ENCODE measurements at places on chromosomes 4 and X.
A peak's percentile ranks its signal among the peaks of the same experiment; 100 is the strongest.

DNA sequence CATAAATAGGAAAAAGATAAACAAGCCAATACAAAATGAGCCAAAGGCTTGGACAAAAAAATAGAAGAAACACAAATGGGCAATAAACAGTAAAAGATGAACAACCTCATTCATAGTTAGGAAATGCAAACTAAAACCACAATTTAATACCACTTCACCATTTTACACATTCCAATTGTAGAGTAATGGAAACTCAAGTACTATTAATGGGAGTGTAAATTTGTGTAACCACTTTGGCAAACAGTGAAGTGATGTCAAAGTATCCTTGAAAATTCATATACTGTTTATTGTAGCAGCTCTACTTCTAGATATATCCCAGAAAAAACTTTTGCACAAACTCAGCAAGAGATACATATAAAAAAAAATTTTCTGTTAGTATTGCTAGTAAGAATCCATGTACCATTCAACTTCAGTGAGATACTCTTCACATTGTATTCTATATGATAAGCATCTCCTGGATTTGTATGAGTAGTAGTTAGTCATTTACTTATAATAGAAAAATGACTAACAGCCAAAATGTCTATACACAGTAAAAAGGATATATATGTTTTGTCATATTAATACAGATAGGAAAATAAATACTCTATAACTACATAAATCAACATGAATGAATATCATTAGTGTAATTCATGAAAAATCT lies 229.8 kb downstream of the DKK2 start:
- DNase-seq, result no peak

DNA sequence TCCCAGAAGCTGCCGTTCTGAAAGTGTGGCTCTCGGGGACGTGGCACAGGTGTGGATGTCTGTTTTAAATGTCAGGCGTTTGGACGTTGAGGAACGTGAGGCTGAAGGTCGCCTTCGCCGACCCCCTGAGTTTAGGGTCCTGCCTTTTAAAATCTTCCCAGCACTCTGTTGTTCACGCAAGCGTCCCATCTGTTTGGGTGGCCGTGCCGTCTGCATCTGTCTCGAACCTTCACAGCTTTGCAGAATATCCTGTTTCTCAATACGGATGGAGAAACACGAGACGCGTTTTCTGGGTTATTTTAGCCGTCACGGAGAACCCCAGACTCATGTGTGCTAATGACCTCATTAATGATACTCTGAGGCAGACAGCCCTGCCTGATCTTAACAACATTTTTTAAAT lies 31.5 kb downstream of the SHOX start:
- no peak for DNase-seq

GRCh38 chrX:15359701-15360100 lies 24.4 kb upstream of the PIGA start:
- no peak for DNase-seq

GRCh38 chrX:74232859-74233258 lies 71.1 kb upstream of the ZCCHC13 start:
- DNase-seq, result peak; percentile 17

DNA sequence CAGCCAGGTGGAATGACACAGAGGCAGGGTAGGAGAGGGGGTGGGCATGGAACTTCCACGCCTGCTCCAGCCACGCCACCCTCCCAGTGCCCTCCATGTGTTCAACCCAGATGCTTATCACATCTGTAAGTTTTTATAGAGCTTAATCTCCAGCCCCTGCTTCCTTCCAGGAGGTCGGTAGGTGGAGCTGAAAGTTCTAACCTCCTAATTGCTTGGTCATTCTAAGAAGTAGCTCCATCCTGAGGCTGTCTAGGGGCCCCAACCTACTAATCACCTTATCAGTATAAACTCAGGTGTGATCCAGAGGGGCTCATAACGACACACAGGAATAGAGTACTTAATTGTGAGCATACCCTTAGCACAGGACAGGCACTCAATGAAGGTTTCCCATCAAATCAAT lies 18.3 kb downstream of the QDPR start:
- no peak for DNase-seq
